ENCODE measurements at places on chromosomes 13 and 19. TPM values are rescaled to one million over a fixed set of nuclear protein-coding genes. Genes with fewer than 3 reads are reported as not detected.

DNA sequence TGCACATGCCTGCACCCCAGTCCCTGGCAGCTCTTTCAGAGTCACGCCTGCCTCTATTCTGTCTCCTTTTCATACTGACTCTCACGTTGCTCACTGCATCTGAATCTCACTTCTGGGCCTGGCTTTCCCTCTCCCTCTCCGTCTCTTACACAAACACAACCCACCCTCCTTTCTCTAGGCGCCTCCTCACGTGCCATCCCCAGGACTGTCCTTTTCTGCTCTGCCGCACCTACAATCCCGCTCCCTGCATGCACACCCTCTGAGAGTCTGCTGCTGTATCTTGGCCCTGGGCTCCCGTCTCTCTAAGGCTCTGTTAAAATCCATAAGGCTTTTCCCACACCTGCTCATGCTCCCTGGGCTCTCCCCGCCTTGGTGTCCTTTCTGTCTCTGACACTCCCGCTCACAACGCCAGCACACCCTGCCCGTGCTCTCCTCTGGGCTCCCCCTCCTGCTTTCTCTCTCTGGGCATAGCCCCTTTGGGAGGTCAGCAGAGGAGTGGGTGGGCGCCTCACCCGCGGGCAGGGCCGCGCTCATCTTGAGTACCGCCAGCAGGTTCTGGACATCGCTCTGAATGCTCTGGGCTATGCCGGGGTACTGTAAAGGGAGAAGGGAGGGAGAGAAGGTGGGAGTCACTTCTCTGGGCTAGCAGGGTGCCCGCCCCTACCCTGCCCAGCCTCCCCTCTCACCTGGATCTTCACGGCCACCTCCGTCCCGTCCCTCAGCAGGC is 12.7 kb upstream of the NUMBL start:
- H3K36me3 ChIP-seq: peaks cover 12% of the 10 kb centered on the region
- no peaks in the 10 kb centered on the region for H3K4me1 ChIP-seq
- H3K27me3 ChIP-seq: no peaks in the 10 kb centered on the region
- no peak overlapping the region for H3K4me3 ChIP-seq

- H3K4me3 ChIP-seq: no peak overlapping the region
- DNase-seq: no peak
- no peak overlapping the region for H3K27ac ChIP-seq
- no peaks in the 10 kb centered on the region for H3K27me3 ChIP-seq
- H3K36me3 ChIP-seq: no peaks in the 10 kb centered on the region
Measured at GRCh38 chr13:21894091-21894490, 223.2 kb downstream of the FGF9 start.

GRCh38 chr13:114110091-114110829 is 22.2 kb downstream of the RASA3 start:
- no peak overlapping the region for H3K27ac ChIP-seq
- H3K4me1 ChIP-seq: no peaks in the 10 kb centered on the region
- no peaks in the 10 kb centered on the region for H3K27me3 ChIP-seq
- no peak overlapping the region for H3K4me3 ChIP-seq
- DNase-seq: peak; percentile 71

GRCh38 chr13:107421028-107421427 is 794.3 kb downstream of the LIG4 start:
- H3K27me3 ChIP-seq: no peaks in the 10 kb centered on the region
- H3K36me3 ChIP-seq: no peaks in the 10 kb centered on the region
- H3K4me3 ChIP-seq: no peak overlapping the region
- no peak for DNase-seq

The SLC7A9 gene
- total RNA-seq: 1.2 TPM

DNA sequence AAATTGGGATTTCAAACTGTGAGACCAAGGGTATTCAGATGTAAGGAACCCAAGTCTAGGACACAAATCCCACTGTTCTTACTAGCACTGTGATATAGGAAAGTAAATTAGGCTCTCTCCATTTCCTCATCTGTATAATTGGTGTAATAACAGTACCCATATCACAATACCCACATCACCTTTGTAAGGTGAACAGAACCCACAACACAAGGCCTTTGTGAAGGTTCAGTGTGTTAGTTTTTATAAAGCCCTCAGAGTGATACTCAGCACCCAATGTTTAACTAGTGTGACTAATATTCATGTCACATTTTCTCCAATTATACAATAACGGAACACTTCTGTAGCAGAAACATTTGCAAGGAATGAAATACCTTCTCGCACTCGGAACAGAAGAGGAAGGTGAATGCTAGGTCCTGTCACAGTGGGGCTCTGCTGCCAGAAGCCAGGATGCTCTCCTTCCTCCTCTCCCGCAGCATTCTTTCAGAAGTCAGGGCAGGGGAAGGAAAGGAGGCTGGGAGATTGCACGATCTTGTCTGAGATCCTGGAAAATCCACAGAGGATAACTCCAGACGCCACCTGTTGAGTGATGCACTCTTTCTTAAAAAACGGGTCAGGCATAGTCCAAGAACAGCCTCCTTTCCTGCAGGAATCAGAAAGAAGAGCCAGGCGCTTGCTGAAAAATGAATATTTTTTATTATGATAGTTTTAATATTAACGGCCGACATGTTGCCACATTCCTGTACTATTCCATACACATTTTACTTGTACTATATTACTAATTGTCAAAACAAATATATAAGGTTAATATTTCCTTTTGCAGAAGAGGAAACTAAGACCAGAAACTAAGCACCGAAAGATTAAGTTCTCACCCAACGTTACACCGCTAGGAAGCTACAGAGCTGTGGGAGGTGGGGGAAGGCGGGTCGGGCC is 762 bp downstream of the ZNF45 start:
- peak overlapping the region; percentile 73 for H3K4me3 ChIP-seq
- peaks cover 12% of the 10 kb centered on the region for H3K36me3 ChIP-seq
- H3K4me1 ChIP-seq: no peaks in the 10 kb centered on the region

DNA sequence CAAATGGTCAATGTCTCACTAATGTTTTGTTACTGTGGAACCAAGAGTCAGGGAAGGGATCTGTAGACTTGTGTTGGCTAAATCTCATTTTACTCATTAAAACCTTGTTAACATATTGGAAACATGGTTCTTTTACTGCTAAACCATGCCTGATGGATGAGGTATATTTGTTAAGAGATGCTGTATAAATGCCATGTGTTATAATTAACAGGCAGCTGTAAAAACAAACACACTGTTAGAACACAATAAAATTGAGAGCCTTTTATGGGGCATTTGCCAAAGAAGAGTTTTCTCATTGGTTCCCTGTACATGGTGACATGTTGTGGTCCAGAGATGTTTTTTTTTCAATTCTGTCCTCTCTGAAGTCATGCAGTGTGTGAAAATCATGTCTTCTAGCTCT is 121.9 kb downstream of the ESD start:
- H3K36me3 ChIP-seq: no peaks in the 10 kb centered on the region
- no peak overlapping the region for H3K4me3 ChIP-seq
- H3K4me1 ChIP-seq: peaks cover 4% of the 10 kb centered on the region
- no peak for DNase-seq
- H3K27me3 ChIP-seq: no peaks in the 10 kb centered on the region
- H3K27ac ChIP-seq: peak overlapping the region; percentile 51

GRCh38 chr19:35350591-35350990 is 2.9 kb downstream of the FFAR1 start:
- H3K27me3 ChIP-seq: no peaks in the 10 kb centered on the region
- H3K36me3 ChIP-seq: no peaks in the 10 kb centered on the region
- no peak overlapping the region for H3K27ac ChIP-seq
- H3K4me3 ChIP-seq: no peak overlapping the region
- no peak for DNase-seq

Measured in aorta (tissue), 5 donors.